AG04450 (cell line): ENCODE measurements at places on chromosomes 2 and 18. TPM values are rescaled to one million over a fixed set of nuclear protein-coding genes. Genes with fewer than 3 reads are reported as not detected.

GYPC gene
- polyA plus RNA-seq: 146 and 183 TPM in 2 replicates

DNA sequence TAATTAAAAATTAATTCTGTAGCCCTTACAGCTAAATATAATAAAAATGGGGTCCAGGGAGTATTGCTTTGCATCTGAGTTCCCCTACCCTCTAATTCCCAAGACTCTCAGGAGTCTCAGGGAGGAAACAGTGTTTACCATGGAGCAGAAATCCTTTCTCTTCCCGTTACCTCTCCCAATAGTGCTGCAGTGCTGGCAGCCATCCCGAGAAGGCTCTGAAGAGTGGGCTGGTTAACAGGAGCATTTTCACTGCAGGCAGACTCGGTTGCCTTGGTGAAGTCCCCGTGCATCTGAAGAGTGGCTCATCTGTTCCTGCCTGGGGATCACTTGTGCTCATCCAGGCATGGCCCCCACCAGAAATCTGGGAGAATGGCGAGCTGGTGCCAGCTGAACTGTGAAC, 41.8 kb upstream of the TMEM178A start:
- no peak for DNase-seq

- no peak for DNase-seq
Observed at GRCh38 chr2:47422560-47422959, 19.6 kb downstream of the MSH2 start.

GPR17 gene
- polyA plus RNA-seq: not detected in 2 replicates

ANTXR1 gene
- polyA plus RNA-seq: 101 and 113 TPM in 2 replicates

DNA sequence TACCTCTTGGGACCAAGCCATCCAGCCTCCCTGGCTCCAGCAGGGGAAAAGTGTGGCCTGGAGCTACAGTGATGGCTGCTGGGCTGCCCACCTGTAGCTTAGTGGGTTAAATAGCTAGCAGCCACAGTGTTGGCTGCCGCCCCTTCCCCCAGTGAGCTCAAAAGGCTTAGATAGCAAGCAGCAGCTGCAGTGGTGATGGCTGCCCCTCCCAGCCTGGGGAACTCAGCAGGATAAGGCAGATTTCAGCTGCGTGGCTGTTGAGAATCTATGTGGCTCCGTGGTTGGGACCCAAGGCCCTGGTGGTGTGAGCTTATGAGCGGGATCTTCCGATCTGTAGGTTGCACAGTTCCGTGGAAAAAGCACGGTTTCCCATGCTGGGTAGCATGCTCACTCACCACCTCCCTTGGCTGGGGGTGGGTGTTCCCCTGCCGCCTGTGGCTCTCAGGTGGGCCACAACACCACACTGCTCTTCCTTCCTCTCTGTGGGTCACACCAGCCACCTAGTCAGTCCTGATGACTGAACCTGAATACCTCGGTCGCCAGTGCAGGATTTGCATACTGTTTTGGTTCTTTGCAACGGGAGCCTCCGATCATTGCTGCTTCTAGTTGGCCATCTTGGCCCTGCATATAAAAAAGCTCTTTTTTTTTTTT, 946.5 kb upstream of the FAM98A start:
- no peak for DNase-seq

SKOR2 gene
- not detected in 2 replicates for polyA plus RNA-seq

DNA sequence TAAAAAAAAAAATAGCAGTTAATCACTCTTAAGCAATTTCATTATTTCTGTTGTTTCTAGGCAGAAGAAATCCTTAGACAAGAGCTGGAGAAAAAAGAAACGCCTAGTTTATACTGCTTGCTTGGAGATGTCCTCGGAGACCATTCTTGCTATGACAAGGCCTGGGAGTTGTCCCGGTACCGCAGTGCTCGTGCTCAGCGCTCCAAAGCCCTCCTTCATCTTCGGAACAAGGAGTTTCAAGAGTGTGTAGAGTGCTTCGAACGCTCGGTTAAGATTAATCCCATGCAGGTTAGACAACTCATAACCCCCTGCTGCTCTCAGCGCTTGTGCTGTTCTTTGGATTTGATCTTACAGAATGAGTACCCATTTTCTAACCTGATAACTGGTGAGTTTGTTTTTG, 130.4 kb downstream of the TTC27 start:
- DNase-seq: no peak

FEV gene
- polyA plus RNA-seq: not detected in 2 replicates

DNA sequence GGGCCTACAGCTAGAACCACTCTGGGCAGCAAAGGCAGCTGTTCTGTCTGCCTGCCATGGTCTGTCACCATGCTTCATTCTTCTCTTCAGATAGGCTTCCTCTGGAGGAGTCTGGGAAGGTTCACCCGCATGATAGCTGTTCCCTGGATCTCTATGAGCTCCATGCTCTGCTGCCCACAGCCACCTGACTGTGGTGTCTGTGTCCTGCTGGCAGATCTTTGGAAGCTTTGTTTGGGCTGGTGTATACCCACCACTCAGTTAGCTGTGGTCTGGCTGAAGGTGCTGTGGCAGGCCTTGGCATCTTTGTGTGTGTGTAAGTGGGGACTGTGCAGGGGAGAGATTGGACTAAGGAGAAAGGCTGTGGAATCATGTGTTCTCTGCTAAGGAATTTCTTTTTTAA, 23.4 kb downstream of the MYO1B start:
- DNase-seq: no peak

- no peak for DNase-seq
Observed at GRCh38 chr2:118437501-118437900, 349.2 kb downstream of the INSIG2 start.

VIL1 gene
- polyA plus RNA-seq: 0.06 TPM in 1 of 2 replicates, not detected in the other

DNA sequence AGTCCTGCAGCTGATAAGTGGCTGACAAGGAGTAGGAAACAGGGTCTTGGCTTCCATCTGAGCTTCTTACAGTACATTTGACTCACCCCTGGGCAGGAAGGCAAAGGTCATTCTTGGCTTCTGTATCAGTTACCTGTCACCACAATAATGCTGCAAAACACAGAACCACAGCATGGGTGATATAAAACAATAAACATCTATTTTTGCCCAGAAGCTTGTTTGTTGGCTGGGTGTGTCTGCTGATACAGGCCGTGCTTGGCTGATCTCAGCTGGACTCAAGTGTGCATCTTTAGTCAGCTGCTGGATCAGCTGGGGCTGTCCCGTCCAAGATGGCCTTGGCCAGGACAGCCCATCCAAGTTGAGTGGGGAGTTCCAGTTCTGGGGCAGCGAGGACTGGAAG, 34.7 kb downstream of the ONECUT2 start:
- DNase-seq: no peak

DNA sequence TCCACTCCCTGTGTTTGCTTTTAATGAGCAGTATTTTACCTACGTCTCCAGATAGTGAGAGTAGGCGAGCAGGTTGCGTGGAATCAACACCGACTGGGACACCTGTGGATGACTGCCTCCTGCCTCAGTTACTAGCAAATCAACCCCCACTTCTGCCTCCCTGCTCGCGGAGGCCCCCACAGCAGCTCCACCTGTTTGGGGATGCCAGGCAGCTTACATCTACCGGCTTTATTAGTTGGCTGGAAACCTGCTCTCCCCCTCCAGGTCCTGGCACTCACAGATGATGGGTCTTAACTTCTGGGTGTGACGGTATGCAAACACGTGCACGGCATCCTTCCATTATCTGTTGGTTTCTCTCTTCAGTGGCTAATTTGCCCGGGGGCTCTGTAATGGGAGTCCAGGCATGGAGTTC, 164.4 kb upstream of the SESTD1 start:
- DNase-seq: no peak

GRCh38 chr2:145617420-145617819, 1097.5 kb upstream of the ZEB2 start:
- no peak for DNase-seq

DNA sequence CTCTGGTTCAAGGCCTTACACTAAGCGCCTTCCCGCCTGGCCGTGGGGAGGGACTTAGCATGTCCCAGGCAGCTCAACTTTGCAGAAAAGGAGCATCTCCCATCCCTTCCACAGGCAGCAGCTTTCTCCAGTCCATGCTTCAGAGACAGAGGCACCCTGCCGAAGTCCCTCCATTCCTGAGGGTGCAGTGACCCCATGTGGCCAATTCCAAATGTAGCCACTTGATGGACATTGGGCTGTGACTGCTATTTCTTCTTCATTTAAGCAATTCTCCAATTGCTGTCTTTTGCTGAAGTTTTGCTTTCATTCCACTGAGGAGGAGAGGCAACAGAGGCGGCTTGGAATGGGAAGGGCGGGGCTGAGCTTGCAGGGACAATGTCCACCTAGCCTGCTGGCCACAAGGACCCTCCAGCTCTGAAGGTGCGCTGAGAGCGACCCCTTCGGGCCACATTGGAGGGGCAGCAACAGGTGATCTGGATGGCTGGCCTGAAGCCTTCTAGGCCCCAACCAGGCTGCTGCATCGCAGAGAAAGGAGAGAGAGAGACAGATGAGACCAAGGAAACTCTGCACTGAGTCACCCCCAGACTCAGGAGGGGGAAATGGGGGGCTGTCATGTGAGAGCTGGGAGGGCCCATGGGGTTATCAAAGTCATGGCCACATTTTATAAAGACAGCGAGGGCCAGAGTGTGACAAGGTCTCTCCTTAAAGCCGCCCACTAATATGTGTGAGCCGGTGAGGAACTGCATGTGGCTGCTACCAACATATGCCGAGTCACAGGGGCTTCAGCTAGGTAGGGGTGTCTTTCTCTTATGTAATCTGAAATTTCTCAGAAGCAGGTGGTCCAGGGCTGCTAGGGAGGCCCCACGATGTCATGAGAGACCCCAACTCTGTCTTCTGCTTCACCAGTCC, 61.3 kb downstream of the LONRF2 start:
- peak; percentile 73 for DNase-seq

GRCh38 chr18:70649683-70650082, 360.8 kb downstream of the SOCS6 start:
- DNase-seq: no peak

DNA sequence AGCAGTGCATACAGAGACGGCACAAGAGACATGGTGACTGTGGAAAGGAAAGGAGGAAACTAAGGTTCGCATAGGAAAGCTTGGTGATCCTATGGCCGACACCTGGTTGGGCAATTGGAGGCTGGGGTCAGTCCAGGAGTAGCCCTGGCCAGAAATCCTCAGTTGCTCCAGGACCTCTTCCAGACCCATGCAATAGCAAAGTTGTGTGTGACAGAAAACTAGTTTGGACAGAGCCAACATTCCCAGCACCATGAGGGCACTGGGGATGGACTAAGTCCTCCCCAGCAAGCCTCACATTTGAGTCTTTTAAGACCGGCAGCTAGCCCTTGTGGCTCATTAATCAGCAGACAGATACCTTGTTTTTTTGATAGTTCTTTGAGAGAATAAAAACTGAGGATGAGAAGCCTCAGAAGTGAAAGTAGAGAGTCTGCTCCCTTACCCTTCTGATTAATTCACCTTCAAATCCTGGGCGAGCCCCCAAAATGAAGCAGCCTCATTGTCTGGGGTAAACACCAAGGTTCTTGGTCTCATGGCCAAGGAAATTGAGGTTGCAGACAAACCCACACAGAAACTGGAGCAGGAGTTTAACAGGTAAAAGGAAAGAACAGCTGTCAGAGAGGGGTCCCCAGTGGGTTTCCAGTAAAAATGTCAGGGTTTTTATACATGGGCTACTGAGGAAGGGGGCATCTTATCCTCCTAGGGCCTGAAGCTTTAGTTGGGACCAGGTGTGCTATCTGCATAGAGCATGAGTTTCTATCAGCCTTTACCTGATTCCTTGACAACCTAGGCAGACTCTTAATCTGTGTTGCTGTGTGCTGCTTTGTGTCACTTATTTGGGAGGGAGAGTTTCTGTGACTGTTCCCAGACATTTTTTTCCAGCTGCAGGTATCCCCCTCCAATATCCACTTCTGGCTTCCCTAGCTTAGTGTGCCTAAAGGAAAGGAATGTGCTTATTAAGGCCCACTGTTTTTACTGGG, 39.1 kb downstream of the STK17B start:
- no peak for DNase-seq

DNA sequence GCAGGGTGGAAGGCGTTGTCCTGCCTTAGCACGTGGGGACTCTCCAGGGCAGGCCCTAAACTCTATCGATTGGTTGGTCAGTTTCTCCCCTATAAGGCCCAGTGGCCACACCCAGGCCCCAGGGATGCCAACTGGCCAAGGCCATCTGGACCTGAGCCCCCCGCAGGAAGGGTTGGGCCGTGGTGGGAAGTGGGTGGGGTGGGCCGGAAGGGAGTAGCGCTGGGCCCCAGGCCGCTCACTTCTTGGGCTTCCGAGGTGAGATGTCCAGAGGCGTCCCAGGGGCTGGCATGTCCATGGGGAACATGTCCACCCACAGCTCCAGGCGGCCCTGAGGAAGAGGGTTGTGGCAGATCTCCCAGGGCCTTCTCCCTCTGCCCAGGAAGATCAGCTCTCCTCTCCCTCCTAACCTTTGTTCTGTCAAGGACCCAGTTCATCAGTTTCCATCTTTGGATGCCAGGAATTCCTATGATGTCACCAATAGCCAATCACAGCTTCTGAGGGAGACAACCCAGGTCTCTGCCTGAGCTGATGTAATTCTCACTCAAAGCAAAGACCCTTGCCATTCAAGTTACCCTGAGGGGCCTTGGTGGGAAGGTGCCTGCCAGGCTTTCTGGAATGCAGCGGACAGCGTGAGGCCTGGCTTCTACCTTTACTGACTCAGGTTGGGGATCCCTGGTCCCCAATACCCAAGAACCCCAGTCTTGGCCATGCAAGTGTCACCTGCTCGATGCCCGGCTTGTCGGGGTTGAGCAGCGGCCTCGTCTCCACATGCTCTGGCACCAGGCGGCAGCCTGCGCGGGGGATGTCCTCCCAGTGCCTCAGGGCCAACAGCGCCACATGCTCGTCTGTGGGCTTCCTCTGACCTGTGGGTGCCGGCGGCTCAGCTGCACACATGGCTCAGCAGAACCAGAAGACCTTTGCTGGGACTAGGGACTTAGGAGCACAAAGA, 14.4 kb downstream of the OTOF start:
- no peak for DNase-seq
